Stimulated activated CD4-positive, alpha-beta T cell treated with anti-CD3 and anti-CD28 coated beads, TNF-alpha, amount 100 ng/mL, for 1 hour (primary cell): ENCODE measurements at places on chromosomes 2 and 18.

GRCh38 chr2:24985511-24985910 is 13.8 kb upstream of the DNAJC27 start:
- no peak for DNase-seq

- no peak for DNase-seq
Measured at GRCh38 chr2:28997237-28997846, 16.2 kb downstream of the TOGARAM2 start.

GRCh38 chr2:206764673-206765241 is 371 bp downstream of the MDH1B start:
- no peak for DNase-seq

DNA sequence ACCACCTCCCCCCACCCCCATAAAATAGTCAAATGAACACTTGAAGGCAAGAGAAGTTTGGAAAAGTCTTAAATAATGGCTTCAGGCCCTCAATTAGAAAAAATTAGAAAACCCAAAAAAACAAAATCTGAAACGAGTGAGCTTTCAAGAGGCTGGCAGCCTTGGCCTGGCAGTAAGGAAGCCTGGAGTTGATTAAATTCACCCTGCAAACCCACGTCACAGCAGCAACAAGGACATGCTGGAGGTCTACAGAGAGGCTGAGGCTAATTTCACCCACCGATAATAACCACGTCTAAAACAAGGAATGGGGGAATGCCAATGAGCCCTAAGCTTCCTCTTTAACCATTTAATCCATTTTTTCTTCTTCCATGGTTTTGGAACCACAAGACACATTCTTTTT is 122.7 kb upstream of the SMAD7 start:
- DNase-seq: no peak

DNA sequence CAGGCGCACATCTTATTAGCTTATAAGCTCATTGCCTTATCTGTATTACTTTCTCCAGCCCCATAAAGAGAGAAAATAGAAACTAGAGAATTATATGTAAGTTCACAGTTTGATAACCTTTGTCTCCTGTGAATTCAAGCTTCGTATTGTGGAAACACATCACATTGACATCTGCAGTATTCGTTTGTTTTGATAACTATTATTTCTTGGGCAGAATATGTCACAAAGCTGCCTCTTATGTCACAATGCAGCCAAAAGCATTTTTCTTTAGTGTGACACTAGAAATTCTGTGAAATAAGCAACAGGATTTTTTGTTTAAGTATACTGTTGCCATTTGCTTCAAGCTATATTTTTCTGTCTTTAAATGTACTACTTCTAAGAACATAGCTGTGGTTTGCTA is 221.5 kb downstream of the DOK6 start:
- DNase-seq: no peak

DNA sequence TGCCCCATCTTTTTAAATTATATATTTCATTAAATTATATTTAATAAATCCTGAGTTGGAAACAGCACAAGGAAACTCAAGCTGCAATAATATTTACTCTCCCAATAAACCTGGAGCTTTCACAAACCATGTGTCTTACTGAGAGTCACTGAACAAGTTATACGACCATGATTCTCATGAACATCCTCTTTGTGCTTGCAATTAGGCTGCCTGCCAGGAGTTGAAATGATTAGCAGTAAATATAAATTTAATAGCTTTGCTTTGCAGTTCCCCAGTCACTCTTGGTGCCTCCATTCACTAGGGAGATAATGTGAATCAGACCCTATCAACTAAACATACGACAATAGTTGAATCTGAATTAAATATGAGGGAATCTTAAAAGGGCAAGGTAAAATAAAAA is 905.1 kb downstream of the NRXN1 start:
- no peak for DNase-seq

DNA sequence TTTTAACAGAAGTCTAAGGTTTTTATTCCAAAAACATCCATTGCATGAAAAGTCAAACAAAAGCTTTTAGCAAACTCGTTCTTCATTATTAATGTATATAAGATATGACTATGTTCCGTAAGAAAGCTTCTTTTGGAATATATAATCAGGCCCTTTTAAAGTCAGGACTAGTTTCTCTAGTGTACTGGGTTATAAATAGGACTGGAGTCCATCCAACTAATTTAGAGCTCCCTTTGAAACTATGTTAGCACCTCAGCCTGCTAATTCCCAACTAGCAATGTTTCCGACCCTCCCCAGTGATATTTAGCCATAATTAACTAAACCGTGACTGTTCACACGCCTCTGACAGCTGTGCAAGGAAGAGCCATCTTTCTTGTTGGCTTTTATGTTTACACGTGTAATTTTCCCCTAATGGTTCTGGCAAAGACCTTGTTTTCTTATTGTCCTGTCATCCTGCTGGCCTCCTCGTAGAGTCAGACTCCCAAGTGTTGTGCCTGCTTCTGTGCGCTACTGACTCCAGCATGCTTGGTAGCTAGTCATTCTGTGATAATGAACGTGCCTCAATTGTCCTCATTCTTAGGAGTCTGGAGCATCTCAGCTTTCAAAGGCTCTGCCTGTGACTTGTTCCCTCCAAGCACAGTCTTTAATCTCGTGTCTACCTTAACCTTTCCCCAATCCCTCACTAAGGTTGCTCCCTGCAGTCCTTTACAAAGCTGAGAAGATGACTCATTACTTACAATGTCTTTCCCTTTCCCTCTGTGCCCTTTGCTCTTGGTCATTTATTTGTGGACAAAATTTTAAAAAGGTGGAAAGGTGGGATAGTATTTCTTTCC is 172.2 kb upstream of the RASGRP3 start:
- DNase-seq: no peak

GRCh38 chr18:78895207-78896001 is 84.2 kb upstream of the SALL3 start:
- no peak for DNase-seq

GRCh38 chr18:79926306-79926705 is 25.1 kb downstream of the SLC66A2 start:
- DNase-seq: no peak

DNA sequence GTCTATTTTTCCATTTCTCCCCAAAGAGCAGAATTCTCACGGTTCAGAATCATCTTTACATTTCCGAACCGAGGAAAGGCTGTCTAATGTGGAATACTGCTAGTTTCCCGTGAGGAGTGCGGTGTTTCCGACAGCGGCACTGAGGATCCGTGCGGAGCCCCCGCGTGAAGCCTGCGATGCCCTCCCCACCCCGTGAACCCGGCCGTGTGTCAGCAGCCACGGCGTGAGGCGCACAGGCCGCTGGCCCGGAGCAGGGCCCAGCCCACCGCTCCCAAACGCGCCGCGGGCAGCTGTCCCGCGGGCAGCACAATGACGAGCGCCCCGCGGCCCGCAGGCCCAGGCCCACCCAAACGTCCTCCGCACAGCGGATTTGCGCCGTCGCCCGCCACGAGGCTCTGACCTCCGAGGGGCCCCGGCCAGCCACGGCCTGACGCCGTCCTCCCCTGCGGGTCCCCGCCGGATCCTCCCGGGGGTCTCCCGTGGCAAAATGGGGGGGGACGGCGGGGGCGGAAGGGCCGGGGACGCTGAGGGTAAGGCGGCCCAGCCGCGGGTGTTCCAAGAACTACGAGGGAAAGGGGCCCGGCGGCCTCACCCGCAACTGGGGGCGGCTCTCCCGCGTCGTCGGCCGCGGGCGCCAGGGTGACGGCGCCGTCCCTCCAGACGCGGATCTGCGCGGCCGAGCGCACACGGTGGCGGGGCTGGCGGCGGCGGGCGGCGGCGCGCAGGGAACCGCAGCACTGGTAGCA is 796 bp downstream of the SPIRE1 start:
- DNase-seq: no peak

DNA sequence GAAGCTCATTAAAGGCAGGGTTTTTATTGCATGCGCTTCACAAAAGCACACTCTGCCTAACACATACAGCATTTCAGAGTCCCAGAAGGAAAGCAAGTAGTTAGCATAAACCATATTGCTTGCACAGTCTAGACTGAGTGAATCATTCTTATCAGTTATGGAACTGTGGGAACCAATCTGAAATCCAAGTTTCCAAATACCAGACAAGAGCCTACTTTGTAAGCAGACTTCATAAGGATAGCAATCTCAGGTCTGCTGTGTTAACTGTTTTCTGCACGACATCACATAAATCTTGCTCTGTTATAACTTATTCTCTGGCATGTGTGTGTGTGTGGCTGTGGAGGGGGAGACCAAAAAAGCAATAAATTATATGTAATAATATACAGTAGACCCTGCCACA is 608.1 kb upstream of the REG3G start:
- no peak for DNase-seq

DNA sequence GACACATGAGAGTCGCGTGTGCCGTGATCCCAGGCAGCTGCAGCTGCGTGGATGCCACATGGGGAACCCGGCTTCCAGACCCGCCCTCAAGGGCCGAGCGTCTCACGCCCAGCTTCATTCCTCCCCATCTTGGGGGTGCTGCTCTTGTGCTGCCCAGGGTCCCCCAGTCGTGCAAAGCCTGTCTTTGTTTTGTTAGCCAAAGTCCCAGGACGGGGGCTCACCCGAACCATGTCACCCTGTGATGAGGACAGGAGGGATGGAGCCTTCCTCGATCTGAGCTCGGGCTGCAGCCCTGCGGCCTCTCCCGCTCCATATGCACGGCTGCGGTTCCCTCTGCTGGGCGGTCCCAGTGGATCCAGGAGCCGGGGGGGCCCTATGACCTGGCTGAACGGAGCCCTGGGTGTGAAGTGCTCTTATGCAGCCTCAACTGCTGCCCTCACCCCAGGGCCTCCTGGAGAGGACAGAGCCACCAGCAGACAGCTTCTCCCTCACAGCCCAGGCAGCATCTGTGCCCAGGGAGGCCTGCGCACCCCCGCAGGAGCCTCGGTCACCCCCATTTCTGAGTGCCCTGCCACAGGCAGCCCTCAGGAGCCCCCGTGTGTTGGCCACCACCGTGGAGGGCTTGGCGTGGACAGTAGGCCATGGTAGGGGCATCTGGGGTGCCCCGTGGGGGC is 99.0 kb upstream of the CTDP1 start:
- no peak for DNase-seq

- DNase-seq: no peak
Measured at GRCh38 chr18:9671214-9671613, 36.9 kb upstream of the RAB31 start.

GRCh38 chr2:74562126-74562775 is 7.7 kb downstream of the DOK1 start:
- no peak for DNase-seq

DNA sequence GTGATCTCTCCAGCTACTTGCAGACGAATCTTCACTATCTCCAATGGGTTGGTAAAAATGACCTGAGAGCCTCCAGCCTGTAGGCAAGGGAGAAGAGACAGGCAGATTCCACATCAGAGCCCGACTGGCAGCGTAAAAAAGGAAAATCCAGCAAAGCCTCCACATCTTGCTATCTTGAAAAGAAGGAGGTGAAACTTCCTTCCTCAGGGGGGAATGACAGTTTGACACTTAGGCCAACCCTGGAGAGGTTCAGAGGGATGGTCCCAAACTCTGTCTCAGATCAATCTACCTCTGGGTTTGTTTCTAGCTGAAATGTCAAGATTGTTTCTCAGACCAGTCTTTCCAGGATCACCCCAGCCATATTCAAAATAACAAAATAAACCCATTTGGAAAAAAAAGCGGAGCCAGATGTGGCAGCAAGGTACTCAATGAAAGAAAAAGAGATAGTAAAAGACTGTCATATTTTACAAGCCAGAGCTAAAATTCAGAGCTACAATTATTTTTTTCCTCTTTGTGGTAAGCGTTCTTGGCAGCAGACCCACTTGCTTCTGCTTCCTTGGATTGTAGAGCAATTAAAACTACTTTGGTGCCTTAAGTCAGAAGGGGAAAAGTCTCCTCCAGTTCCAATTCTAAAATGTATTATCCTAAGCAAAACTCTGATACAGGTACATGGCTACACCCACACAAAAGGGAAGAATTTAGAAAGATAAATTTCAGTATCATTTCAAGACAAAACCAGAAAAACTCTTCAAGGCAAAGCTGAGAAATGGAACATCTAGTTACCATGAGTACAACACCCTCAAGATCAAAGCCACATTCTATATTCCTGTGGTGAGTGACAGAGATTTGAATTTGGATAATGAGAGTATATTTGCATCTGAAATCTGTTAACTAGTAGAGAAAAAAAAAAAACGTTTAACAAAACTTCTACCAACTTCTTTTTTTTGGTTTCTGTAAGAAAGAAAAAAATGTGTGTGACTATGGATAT is 100.1 kb downstream of the SLC25A12 start:
- no peak for DNase-seq

GRCh38 chr2:228699888-228700287 is 518.4 kb upstream of the SPHKAP start:
- no peak for DNase-seq

DNA sequence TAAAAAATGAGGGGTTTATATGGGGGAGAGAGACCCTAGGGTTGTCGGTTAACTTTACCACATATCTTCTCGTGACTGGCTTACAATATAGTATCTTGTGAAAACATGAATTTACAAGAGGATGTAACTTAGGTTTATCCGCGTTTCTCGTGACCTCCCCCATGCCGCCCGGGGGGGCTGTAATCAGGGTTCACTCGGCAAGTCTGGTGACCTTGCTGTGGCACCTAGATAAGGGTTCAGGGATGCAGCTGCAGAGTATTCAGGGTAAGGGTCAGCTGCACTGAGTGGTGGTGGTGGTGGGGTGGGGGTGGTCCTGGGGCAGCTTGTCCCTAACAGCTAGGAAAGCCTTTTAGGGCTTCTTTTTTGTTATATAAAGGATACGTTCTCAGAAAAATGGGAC is 112.3 kb downstream of the LYPD1 start:
- no peak for DNase-seq

- no peak for DNase-seq
Measured at GRCh38 chr2:105840933-105841332, 96.2 kb downstream of the NCK2 start.

- no peak for DNase-seq
Measured at GRCh38 chr18:80254971-80255500, 7.7 kb upstream of the PARD6G start.

DNA sequence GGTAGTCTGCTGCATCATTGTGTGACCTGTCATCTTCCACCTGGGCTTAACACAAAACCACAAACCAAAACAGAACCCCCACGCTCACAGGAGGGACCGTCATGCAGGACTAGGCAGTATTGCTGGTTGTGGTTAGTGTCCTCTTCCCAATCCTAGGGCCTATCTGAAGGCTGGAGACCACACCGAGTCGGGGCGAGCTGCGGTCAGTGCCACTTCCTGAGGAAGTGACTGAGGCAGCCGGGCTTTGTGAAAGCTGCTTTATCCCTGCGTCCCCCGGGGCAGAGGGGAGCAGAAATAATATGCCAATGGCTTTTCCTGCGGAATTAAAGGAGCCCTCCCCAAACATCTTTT is 22.9 kb downstream of the ZNF532 start:
- no peak for DNase-seq

GRCh38 chr18:941331-941730 is 36.7 kb downstream of the ADCYAP1 start:
- no peak for DNase-seq

- DNase-seq: no peak
Measured at GRCh38 chr2:218577482-218578220, 9.0 kb downstream of the CNOT9 start.

- DNase-seq: no peak
Measured at GRCh38 chr2:70480468-70480867, 73.2 kb downstream of the TGFA start.

- DNase-seq: no peak
Measured at GRCh38 chr2:198441246-198441645, 636.9 kb downstream of the PLCL1 start.

GRCh38 chr2:84971510-84972206 is 697 bp downstream of the KCMF1 start:
- DNase-seq: peak; percentile 17
